ENCODE measurements at places on chromosomes 3 and 15.

DNA sequence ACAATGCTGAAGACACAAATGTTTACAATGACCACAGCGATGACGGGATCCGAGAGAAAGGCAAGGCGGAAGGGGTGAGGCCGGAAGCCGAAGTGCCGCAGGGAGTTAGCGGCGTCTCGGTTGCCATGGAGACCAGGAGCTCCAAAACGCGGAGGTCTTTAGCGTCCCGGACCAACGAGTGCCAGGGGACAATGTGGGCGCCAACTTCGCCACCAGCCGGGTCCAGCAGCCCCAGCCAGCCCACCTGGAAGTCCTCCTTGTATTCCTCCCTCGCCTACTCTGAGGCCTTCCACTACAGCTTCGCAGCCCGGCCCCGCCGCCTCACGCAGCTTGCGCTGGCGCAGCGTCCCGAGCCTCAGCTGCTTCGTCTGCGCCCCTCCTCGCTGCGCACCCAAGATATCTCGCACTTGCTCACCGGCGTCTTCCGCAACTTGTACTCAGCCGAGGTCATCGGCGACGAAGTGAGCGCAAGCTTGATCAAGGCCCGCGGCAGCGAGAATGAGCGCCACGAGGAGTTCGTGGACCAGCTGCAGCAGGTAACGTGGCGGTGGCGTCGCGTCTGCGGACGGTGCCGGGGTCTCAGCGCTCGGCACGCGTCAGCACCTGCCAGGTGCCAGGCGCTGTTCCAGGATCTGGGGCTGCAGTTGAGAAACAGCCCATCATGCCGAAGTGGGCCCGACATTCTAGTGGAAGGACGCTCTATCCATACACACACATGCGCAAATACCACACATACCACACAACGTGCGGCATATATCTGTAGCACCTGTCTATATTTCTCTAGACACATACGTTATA is at the start of gene DLEC1:
Gene DLEC1, plus strand, starts transcription at position 108 of the 798 bp plus-strand sequence. Its CDS starts 18 bp downstream, at position 126.
- peak; percentile 73 for DNase-seq

DNA sequence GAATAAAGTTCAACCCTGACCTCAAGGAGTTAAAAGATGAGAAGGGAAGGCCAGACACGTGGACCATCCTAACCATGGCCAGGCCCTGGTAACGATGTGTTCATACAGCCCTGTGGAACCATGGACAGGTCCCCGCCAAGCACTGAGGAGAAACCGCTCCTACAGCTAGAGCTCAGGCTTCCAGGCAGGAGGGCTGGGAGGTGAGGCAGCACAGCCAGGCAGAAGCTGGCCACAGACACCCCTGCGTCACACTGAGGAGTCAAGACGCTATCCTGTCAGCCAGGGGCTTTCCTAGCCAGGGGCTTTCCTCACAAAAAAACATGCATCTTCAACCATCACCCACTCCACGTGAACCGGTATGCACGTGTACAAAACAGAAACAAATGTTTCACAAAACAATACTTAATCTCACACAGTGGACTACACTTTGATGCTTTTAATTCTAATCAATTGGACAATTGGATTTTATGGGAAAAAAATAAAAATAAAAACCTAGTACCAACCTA is 73.2 kb downstream of the TBC1D2B start:
- DNase-seq = no peak

GRCh38 chr3:132433121-132433520 is 15.8 kb downstream of the DNAJC13 start:
- no peak for DNase-seq

- DNase-seq = no peak
Measured at GRCh38 chr3:56855856-56856512, 54.2 kb upstream of the ARHGEF3 start.

DNA sequence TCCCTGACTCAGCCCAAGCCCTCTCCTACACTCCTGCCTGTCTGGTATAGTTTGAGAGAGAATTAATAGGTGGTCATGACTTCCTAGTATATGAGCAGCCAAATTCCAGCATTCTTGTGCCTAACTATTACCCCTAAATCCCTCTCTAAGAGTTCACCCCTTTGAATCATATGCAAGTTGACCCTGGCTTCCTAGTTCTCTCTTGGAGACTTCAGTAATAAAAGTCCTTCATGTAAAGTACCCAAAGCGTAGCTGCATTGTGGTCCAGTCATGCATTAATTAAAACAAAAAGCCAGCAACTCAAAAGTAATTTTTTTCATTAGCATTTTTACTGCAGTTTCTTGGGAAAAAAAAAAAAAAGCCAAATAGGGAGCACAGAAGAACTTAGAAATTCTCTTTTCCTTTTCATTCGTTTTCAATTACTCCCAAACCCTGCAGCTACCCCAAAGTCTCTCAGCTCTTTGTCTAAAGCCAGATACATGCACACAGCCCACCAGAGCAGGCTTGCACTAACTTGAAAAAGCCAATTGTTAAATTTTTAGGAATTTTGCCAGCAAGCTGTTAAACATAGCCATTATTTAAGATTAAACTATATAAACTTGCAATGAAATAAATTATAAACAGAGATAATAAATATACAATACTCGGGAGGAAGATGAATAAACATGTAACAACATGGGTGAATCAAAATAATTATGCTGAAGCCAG is 50.1 kb upstream of the STT3B start:
- no peak for DNase-seq

Data from stimulated activated CD8-positive, alpha-beta memory T cell treated with anti-CD3 and anti-CD28 coated beads, Interleukin-4, amount 100 ng/mL, for 1 hour (primary cell).